ENCODE measurements at places on chromosomes 3 and 15.

DNA sequence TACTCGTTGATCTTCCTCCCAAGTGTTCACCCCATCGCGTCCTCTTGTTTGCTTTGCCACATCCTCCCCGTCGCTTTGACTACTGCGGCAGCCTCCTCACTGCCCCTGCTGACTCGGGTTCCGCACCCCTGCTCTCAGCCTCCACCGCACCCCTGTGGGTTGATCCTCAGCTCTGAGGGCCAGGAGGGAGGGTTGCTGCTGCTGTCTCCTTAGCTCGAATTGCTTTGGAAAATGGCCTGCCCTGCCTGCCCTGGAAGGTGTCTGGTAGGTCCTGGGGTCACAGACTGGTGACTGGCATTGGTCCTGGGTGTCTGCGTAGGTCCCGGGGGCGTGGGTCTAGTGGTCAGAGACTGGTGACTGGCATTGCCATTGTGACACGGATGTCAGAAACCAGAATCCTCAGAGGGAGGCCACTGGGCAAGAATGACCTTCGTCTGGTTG is 9.4 kb downstream of the MUC4 start:
- no peak for DNase-seq

DNA sequence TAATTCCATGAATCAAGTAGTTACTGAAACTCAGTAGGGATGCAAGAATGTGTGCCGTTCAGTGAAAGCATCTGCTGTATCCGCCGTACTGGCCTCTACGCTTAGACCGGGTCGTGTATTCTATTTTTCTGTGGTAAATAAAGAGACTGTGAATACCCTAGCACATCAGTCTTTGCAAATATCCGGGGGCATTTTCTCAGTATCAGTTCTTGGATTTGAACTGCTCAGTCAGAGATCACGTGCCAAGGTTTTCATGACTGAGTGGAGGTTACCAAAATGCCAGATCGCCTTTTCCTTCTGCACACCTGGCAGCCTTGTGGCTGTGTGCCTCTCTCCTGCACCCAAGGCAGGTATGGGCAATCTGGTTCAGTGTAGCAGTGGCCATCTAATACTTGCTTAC is 377.0 kb downstream of the OCA2 start:
- DNase-seq = no peak

GRCh38 chr3:45154641-45155147 is 8.5 kb upstream of the CDCP1 start:
- no peak for DNase-seq

GRCh38 chr3:126577261-126577660 is 18.5 kb upstream of the C3orf22 start:
- DNase-seq = no peak

DNA sequence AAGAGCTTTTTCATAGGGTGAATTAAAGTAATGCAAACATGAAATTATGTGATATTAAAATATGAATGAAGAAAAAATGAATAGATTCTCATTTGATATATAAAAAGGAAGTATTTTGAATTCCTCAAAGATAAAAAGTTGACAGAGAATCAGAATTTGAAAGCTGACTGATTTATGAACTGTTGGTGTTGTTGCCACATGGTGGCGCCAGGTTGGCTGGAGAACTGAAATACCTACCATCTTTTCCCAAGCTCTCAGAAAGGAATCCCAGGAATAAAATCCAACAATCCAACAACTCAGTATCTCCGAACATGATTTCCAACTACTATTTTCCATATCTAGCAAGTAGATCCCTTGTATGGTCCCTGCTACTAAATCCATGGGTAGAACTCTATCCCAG is 3.1 kb downstream of the MYRIP start:
- no peak for DNase-seq

GRCh38 chr3:195445885-195446284 is 3.1 kb upstream of the ACAP2 start:
- DNase-seq = no peak

- DNase-seq = no peak
Measured at GRCh38 chr3:1131166-1131565, 38.3 kb downstream of the CNTN6 start.

- no peak for DNase-seq
Measured at GRCh38 chr3:98764472-98764884, 1.3 kb downstream of the ST3GAL6 start.

GRCh38 chr3:119219069-119219468 is 21.6 kb downstream of the B4GALT4 start:
- no peak for DNase-seq

- DNase-seq = no peak
Measured at GRCh38 chr3:120302361-120302760, 17.3 kb upstream of the GPR156 start.

DNA sequence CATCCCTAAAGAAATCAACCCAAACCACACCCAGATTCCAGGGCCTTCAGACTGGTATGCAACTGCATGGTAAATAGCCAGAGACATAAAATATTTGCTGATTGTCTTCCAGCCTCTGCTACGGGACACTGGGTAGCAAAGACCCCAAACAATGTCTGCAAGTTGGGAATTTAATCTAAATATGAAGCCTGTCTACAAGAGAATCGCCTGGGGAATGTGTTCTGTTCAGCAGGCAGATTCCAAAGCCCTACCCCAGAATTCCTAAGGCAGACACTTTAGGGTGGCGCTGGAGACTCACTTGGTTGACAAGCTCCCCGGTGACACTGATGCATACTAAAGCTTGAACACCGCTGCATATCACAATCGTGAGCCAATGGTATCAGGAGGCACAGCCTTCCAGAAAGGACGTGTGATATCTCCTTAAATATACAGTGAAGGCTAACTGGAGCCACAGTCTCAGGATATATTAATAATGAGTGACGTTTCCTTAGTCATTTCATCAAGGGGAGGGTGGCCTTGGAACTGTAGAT is 684.1 kb downstream of the NTRK3 start:
- no peak for DNase-seq

- DNase-seq = no peak
Measured at GRCh38 chr3:37646865-37647264, 214.8 kb upstream of the CTDSPL start.

- DNase-seq = peak; percentile 67
Measured at GRCh38 chr3:16319307-16319706, 54.3 kb downstream of the OXNAD1 start.
